Stimulated activated CD8-positive, alpha-beta memory T cell treated with anti-CD3 and anti-CD28 coated beads, Interleukin-2, amount 100 ng/mL, for 1 hour (primary cell): ENCODE measurements at places on chromosomes 16 and 17.

DNA sequence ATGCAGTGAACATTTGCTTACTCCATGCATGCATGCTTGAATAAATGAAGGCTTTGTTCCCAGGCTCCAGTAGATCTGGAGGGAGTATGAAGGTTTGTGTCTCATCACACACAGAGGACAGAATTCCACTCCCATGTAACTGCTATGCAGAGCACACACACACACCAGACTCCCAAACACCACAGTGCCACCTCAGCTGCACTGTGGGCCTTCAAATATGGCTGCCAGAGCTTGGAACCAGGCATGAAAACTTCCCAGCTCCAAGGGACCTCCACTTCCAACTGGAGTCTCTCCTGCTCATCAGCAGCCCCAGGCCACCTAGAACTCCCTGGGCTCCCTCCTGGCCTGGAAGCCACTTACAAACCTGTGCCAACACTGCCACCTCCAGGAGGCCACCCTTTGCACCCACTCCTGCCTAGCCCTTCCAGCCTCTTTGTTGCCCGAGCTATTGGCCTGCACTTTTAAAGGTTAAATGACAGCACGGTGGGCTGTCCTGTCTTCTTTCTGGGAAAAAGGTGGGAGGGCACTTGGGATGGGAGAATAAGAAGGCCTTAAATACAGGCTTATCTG lies 151.2 kb downstream of the ZNF423 start:
- DNase-seq: no peak

DNA sequence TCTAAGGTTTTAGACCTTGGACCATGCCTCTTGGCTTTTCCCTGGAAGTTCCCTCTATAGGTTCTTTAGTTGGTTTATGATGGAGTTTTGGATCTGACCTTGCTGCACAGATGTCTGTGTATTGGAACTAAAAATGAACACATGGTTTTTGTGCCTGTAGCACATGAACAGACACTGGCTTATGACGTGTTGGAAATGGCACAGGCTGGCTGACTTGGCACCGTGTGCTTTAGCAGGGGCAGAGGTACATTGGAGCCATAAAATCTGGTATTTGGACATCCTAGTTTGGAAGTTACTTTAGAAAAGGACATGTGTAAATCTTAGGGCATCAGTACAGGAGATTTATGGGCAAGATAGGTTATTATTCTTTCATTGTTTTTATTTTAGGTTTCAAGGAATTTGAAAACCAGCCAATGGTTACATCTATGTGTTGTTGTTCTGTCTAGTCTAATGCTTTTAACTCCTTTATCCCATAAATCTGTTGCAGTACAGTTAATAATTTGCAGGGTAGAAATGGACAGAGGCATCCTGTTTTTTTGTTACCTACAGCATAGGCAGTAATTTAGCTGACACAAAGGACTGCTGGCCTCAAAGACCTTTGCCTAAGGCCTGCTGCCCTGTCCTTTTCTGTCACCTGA lies 6.0 kb downstream of the SOCS7 start:
- no peak for DNase-seq

- no peak for DNase-seq
These were observed 23.7 kb upstream of the PMFBP1 start for GRCh38 chr16:72195609-72196008.

DNA sequence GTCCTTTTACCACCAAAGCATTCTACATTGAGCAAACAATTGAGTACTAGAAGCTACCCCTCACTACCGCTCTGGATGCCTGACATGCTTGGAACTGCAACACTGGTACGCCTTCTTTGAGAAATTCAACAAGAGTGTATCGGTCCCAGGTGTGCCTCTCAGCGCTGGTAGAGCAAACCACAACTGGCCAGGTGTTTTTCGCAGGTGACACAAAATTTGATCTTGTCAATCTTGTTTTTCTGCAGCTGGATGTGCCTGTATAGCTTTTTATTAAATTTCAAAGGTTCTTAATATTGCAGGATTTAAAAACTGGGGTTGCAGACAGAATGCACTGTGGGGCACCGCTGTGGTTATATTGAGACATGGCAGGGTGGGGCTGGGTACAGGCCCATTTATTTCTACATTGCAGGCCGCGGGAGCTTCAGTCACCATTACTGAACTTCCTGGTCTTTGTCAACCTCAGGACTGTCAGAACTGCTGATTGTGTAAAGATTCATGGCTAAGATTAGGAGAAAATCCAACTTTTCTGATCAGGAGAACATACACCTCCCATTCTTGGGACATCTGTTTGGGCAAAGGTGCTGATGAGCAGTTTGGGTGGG lies 4.5 kb upstream of the SNX20 start:
- no peak for DNase-seq

- DNase-seq: no peak
These were observed 10.9 kb downstream of the RNF112 start for GRCh38 chr17:19421926-19422325.

GRCh38 chr17:50212121-50212843 lies 10.9 kb upstream of the COL1A1 start:
- DNase-seq: no peak

GRCh38 chr17:60145006-60145935 lies 4.5 kb upstream of the CA4 start:
- DNase-seq: no peak

GRCh38 chr17:4602041-4602440 lies 17.7 kb downstream of the SMTNL2 start:
- no peak for DNase-seq

- DNase-seq: no peak
These were observed 128.6 kb upstream of the CCL2 start for GRCh38 chr17:34126496-34126895.

DNA sequence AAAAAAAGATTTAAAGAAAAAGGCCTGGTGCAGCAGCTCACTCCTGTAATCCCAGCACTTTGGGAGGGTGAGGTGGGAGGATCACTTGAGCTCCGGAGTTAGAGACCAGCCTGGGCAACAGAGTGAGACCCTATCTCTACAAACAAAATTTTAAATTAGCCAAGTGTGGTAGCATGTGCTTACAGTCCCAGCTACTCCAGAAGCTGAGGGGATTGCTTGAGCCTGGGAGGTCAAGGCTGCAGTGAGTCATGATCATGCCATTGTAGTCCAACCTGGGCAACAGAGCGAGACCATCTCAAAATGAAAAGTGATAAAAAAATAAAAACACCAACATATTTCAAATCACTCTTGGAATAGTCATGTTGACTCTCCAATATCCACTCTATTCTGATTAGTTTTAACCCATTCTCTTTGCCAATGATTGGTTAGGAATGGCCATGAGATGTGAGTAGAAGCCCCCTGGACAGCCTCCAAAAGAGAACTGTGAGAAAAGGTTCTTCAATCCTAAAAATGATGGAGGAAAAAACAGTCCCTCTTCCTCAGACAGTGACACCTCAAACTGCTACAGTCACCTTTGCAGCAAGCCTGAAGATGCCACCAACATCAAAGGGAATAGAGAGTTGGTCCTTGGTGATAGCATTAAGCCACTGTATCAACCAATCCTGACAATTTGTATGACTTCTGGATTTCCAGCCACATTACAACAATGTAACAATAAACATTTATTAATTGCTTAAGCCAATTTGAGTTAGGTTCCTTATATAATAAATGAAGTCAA lies 2.9 kb upstream of the KANSL1 start:
- DNase-seq: no peak

GRCh38 chr17:71494062-71494855 lies 626.6 kb upstream of the SOX9 start:
- no peak for DNase-seq

DNA sequence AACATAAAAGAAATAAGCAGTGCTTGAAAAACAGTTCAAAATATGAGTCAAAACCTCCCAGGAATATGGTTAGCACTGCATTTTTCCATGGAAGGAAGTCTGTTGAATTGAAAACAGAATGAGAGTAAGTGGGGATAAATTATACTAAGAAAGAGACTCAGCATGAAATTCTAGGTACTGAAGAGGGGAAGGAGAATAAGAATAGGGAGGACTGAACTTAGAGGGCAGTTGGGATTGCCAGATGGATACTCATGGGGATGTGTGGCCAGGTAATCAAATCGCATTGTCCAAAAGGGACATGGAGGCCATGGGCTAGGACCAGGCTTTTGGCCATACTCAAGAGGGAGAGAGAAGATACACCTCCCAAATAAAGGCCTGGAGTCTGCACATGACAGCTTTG lies 247.9 kb downstream of the CDH13 start:
- DNase-seq: no peak

DNA sequence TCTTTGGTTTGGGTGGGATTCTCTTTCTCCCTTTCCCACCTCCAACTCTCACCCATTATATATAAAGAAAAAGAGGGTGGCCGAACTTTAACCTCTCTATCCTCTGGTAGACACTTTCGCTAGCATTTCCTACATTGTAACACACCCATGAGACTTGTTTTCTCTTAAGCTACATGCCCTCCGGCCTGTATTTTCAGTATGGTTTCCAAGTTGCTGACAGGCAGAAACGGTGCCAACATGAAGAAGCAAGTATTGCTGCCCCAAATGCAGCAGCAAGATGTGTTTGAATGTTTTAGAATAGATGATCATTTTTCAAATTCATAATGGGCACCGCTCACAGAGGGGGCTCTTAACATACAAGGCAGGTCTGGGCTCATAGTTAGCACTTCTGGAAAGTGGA lies 18.7 kb upstream of the CYB5B start:
- no peak for DNase-seq

- no peak for DNase-seq
These were observed at the start of gene CA7 for GRCh38 chr16:66844342-66845079. Gene CA7 (plus strand): TSS chr16:66844414. CDS start chr16:66844488, 74 bp downstream.

DNA sequence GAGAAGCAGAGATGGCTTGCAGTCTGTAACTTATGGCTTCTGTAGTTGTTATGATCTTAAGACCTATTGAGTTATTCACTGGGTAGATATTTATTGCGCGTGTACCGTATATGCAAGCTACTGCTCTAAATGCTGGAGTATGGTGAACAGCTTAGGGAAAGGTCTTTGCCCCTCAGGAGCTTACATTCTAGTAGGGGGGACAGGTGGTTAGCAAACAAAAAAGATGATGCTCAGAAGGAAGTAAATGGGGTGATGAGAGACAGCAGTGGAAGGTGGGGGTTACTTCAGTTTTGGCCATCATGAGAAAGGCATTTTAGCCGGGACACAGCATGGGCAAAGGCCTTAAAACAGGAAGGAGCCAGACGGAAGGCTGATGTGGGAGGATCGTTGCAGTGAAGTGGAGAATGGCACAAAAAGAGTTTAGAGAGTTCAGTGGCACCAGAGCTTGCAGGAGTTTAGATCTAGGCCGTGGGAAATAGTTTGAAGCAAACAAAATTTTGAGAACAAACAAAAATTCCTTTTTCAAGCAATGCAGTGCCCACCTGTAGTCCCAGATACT lies 2.1 kb downstream of the ARMC7 start:
- DNase-seq: no peak

GRCh38 chr16:77077256-77077922 lies 113.6 kb upstream of the MON1B start:
- no peak for DNase-seq

DNA sequence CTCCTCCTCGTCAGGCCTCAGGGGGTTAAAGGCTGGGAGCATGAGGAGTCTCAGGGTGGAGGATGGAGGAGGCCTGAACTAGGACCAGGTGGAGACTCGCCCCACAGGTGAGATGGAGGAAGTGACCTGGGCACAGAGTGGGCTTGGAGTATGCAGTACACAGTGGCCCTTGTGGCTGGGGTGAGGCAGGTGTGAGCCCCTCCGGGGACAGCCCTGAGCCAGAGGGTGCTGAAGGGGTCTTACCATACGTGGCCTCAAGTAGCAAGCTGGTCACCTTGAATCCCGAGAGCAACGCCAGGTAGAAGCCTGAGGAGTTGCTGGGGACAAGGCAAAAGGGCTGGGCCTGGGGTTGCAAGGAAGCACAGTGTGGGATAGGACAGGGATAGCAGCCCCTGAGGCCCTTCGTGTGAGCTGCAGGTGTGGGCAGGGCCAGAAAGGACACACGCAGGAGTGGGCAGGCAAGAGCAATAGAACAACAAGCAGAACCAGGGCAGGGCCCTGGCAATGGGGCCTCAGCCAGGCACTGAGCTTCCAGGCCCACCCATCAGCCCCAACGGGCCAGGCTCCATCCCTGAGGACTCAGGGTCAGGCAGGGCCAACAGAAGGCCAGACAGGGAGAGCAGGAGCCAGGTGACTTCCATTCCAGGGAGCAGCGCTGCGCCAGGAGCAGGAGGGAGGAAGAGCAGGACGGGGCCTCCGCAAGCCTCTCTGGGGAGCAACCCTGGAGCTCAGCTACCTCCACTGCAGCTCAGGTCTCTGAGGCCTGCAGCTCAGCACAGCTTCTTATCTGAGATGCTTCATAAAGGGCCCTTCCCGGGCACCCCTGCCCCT lies 64.2 kb upstream of the TNRC6C start:
- no peak for DNase-seq

GRCh38 chr17:28492352-28493310 lies 13.5 kb upstream of the FOXN1 start:
- no peak for DNase-seq

DNA sequence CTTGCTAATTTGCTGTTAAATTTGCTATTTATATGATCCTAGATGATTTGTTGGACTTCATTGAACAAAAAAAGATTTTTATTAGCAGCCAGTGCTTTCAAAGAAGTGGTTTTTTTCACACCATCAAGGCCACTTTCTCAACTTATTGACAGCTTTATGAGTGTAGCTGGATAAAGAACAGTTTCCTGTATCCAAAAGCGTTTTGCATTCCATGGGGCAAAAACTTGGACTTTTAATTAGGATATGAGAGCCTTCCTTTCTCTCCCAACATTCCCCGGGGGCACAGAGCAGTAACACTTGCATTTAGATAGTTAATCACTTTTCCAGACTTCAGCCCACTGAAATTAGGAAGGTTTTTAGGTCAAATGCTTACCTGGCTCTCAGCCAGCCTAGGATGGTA lies 177.1 kb upstream of the ELAC2 start:
- DNase-seq: no peak

GRCh38 chr17:6994666-6995256 lies 1.1 kb upstream of the ALOX12 start:
- no peak for DNase-seq

DNA sequence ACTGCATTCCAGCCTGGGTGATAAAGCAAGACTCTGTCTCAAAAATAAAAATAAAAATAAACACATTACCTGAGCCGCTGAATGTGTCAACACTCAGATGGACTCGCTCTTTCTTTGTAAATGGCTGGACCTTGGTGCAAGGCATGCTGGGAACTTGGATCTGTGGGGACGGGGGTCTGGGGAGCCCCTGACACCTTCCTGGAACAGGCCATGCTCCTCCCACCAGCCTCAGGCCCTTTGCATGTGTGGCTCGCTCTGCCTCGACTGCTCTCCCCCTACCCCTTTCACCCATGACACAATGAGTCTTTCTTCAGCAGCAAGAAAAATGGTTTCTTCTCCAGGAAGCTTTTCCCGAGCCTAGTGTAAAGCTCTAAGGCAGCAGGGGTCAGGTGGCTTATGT lies 94.0 kb upstream of the CDH5 start:
- no peak for DNase-seq

GRCh38 chr17:70187383-70187782 lies 18.1 kb downstream of the KCNJ2 start:
- no peak for DNase-seq

- no peak for DNase-seq
These were observed 23.7 kb downstream of the HELZ start for GRCh38 chr17:67221062-67221998.

- DNase-seq: no peak
These were observed 10.8 kb upstream of the TNFSF12 start for GRCh38 chr17:7538050-7538449.

GRCh38 chr16:24005577-24005976 lies 169.8 kb downstream of the PRKCB start:
- DNase-seq: no peak

GRCh38 chr16:49516382-49517036 lies 142.9 kb downstream of the C16orf78 start:
- no peak for DNase-seq

GRCh38 chr17:63809970-63810369 lies 17.3 kb upstream of the PSMC5 start:
- DNase-seq: no peak

GRCh38 chr16:62665269-62665668 lies 629.0 kb upstream of the CDH8 start:
- no peak for DNase-seq
